ENCODE measurements at places on chromosomes 16 and 17.

DNA sequence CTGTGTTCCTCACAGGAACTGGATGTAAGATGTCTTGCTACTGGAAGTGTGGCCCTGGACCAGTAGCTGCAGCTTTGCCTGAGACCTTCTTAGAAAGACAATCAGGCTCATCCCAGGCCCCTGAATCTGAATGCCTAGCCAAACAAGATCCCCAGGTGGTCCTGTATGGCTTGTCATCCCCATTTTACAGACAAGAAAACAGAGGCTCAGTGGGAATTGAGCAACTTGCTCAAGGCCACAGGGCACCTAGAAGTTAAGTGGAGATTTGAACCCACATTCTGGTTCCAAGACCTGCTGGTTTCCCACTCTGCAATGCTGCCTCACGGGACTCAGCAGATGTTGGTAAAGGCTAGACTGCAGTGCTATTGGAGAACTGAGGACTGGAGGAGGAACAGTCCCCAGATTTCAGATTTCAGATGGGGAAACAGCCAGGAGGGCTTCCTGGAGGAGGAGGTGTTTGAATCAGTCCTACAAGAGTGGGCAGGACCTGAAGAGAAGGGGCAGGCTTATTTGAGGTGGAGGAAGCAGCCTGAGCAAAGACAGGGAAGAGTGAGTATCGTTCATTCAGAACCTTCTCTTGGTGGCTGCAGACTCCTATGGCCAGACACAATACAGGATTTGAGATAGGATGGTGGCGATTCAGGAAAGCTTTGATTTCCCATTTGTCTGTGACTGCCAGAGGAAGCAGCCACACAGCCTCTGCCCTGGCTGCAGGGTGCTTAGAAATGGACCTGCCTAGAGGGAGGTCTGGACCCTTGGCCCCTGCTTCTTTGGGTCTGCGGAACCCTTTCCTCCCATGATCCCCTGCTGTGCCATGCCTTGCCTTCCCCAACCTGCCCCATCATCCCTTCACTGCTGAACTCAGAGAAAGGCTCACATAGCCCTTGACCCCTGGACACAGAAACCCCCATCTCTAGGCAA is 233.4 kb upstream of the NLRP1 start:
- DNase-seq = no peak

DNA sequence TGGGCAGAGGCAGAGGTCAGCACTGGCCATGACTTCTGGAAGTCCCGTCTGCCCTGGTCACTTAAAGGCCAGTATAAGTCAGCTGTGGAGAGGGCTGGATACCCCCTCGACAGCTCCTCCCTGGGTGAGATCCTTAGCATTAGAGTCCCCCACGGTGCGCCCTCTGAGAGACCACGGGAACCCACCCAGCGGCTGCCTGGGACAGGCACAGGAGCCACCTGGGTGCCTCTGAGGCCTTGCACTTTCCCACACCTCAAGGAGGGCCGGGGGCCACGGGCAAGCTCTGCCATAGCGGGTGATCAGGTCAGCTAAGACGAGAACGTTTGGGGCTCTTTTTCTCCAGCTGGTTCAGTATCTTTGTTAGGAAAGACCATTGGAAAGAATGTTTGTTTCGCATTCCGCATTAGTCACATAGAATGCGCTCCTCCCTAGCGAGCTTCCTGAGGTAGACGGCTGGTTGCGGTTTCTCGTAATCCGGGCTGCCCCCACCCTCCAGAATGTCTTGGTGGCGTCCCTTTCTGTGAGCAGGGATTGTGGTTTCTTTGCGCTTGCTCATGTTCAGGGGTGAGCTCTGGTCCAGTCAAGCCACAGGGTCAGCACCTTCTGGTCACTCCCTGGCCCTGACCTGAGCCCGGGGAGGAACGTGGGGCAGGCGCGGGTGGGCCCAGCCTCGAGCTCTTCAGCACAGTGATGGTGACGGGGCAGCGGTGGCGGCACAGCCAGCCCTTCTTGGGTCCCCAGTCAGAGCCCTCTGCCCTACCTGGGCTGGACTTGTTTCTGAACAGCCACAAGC is 25.2 kb downstream of the NME3 start:
- peak; percentile 98 for DNase-seq

- DNase-seq = no peak
Measured at GRCh38 chr17:73630531-73630930, 13.7 kb downstream of the SDK2 start.

- no peak for DNase-seq
Measured at GRCh38 chr17:36867716-36868341, 69.4 kb upstream of the LHX1 start.

- no peak for DNase-seq
Measured at GRCh38 chr17:78392295-78392694, 13.8 kb downstream of the PGS1 start.
